ENCODE measurements at places on chromosomes 3 and 15.

- no peaks in the 10 kb centered on the region for H3K27me3 ChIP-seq
- no peak for DNase-seq
- H3K4me3 ChIP-seq: no peak overlapping the region
Observed at GRCh38 chr15:31298707-31299172, 27.9 kb upstream of the KLF13 start.

DNA sequence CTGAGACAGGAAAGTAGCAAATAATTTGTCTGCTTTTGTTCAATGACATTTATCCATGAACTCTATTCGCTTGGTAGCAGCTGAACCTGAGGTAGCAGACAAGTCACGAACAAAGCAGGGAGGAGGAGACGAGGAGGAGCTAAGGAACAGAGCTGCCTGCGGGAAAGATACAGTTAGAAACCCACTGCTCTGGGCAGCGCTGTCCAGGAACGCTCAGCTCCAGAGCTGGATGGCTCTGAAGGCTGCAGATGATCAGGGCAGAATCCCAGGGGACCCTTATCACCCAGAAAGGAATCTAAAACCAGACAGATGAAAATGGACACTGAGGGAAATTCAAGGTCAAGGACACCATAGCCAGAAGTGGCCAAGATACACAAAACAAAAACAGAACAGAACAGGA is 257.8 kb downstream of the CD47 start:
- no peak overlapping the region for H3K4me3 ChIP-seq
- H3K27ac ChIP-seq: no peak overlapping the region
- no peaks in the 10 kb centered on the region for H3K4me1 ChIP-seq

GRCh38 chr3:17201538-17201937 is 316.8 kb downstream of the PLCL2 start:
- peaks cover 4% of the 10 kb centered on the region for H3K4me1 ChIP-seq
- no peaks in the 10 kb centered on the region for H3K27me3 ChIP-seq
- no peak for DNase-seq
- H3K36me3 ChIP-seq: no peaks in the 10 kb centered on the region

DNA sequence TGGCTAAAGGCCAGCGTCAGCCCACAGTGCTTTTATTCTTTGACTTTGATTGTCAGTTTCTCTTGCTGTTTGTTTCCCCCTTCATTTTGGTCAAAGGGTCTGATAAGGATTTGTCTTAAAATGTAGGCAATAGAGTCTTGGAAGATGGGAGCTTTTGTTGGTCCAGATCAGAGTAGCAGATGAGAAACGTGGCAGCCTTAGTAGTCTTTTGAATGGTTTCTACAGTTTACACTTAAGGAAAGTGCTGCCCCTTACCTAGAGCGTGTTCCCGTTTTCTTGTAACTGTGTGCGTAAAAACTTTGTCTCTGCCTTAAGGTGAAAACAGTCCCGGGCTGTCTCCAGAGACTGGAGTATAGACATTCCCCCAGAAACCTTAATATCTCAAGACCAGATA is 630 bp downstream of the LXN start:
- H3K4me1 ChIP-seq: peaks cover 9% of the 10 kb centered on the region
- H3K36me3 ChIP-seq: peaks cover 1% of the 10 kb centered on the region
- H3K27me3 ChIP-seq: no peaks in the 10 kb centered on the region

DNA sequence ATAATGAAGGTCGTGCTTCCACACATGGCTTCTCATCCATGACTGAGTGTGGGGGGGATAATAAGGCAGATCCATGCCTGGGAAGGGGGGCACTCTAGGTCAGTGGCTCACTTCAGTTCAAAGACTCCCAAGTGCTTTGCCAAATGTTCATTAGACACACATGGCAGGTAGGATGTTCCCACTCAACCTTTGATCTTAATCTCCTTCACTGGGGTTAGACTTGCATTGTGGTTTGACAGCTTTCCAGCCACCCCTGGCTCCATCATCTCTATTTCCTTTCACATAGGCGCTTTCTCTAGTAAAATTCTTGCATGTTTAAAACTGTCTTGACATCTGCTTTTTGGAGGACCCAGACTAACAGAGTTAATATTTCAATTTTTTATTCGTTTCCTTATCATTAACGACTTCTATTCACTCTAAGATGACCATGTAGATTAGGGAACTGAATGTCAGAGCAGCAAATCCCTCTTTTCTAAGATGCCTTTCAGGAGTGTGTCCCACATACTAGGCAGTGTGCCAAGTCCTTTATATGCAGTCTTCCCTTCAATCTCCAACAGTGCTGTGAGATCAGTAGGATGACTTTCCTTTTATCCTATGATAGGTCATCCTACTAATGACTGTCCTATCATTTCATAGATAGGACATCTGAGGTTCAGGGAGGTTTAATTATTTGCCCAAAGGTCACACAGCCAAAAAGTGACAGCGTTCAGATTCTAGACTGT is 57.9 kb downstream of the BTD start:
- H3K4me1 ChIP-seq: no peaks in the 10 kb centered on the region
- no peaks in the 10 kb centered on the region for H3K27me3 ChIP-seq
- H3K4me3 ChIP-seq: no peak overlapping the region
- H3K36me3 ChIP-seq: no peaks in the 10 kb centered on the region
- H3K27ac ChIP-seq: no peak overlapping the region

DNA sequence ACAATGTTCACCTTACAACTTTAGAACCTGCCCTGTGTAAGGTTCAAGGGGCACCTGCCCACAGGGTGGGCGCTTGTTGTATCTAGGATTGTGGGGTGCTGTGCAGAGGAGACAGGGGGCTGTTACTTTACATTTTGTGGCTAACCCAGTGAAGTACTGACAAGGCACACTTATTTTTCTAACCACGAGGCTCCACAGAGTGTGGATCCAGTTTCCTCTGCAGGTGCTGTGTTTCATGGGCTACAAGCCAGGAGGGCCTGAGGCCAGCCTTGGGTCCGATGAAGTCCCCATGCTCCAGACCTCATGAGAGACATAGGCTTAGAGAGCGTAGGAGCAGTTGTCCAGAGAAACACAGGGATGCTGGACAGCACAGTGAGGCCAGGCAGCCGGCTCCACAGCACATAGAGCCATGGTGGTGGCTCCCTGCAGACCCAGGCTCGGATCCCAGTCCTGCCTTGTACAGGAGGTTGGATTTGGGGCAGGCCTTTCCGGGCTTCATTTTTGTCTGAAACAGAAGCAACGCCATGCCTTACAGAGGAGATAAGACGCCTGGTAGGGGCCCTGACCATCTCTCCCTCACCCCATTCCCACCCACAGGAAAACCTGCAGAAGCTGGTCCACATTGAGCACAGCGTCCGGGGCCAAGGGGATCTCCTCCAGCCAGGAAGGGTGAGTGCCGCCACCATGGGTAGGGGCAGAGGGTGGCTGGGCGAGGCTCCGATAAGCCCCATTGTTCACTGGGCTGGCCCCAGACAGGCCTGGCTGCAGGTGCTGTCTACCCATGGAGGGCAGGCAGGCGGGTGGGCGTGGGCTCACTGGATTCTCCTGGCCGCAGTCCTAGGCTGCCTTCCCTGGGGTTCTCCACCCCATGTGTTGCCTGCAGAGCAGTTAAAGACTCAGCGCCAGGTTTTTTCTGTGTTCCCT is 40.1 kb upstream of the NR2C2 start:
- no peak overlapping the region for H3K27ac ChIP-seq
- DNase-seq: no peak
- H3K36me3 ChIP-seq: no peaks in the 10 kb centered on the region
- H3K4me3 ChIP-seq: no peak overlapping the region
- peaks cover 31% of the 10 kb centered on the region for H3K27me3 ChIP-seq

DNA sequence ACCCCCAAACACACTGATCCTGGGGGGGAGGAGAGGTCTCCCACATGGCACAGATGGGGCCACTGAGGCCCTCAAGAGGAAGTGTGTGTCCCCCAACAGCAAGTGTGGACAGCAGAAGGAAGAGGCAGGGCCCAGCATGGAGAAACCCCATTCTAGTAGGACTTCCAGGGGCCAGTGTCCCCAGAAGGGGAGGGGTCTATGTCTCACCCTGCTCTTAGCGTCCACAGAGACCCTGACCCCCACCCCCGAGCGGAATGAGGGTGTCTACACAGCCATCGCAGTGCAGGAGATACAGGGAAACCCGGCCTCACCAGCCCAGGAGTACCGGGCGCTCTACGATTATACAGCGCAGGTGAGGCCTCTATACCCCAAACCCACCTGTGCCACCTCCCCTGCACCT is 35.3 kb downstream of the TSPAN3 start:
- no peaks in the 10 kb centered on the region for H3K27me3 ChIP-seq
- DNase-seq: no peak
- no peaks in the 10 kb centered on the region for H3K36me3 ChIP-seq

DNA sequence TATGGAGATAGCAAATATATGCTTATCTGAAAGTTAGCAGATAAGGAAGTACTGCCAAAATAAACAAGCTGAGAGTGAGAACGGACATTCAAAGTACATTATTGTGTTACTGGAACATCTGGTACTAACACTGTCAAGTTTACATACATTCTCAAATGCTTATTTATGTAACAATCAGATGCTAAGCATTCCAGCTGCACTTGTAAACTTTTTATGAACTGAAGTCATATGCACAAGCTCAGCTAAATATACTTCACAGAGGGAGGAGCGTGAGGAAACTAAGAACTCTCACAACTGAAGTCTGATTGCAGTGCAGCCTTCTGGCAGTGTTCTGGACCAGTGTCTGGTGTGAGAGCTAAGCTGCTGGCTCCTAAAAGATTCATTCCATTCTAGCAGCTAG is 223.7 kb upstream of the NANOGP8 start:
- DNase-seq: no peak
- H3K27ac ChIP-seq: no peak overlapping the region
- H3K27me3 ChIP-seq: no peaks in the 10 kb centered on the region
- no peaks in the 10 kb centered on the region for H3K4me1 ChIP-seq

DNA sequence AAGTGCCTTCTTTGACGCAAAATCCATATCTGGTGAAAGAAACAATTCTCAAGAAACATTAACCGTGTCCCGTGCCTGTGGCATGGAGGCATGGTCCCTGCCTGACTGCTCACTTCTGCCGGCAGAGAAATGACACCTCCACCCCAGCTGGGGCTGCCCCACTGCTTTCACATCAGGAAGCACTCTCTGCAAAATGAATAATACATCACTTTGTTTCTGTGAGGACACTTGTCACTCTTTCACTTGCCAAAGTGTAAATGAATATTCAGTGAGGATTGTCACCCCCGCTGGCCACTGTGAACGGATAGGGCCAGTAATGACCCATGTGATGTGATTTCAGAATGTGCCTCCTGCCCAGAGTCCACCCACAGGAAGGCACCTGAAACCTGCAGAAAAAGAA is 31.1 kb upstream of the SLC24A5 start:
- no peak overlapping the region for H3K27ac ChIP-seq
- no peaks in the 10 kb centered on the region for H3K27me3 ChIP-seq
- no peaks in the 10 kb centered on the region for H3K36me3 ChIP-seq
- no peaks in the 10 kb centered on the region for H3K4me1 ChIP-seq
- DNase-seq: no peak

- no peak for DNase-seq
- no peak overlapping the region for H3K4me3 ChIP-seq
- no peaks in the 10 kb centered on the region for H3K27me3 ChIP-seq
Observed at GRCh38 chr3:175511219-175511785, 652.2 kb downstream of the NAALADL2 start.

DNA sequence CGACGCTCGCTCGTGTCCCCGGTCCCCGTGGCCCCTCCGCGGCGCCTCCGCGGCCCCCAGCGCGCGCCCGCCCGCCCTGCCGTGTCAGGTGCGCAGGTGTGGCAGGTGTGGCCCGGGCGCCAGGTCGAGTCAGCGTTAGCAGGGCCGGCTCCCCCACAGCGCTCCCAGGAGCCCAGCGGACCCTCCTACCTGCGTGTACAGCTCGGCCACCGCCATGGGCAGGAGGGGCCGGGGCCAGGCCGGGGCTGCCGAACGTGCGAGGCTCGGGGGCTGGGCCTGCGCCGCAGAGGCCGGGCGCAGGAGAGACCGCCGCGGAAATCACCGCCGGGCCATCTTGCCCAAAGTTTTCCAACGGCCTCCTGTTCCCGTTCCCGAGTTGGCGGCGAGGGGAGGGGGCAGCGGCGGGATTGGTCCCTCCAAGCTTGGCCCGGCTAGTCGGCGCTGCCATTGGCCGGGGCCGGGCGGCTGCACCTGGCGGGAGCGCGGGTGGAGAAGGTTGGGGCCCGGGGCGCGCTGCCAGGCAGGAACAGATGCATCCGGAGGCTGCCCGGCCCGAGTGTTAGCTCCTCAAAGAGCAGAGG is at the start of gene MYO5C:
Gene MYO5C (minus strand): TSS at position 384 of the 581 bp plus-strand sequence. CDS start 168 bp downstream, at position 216.
- DNase-seq: peak; percentile 48
- H3K36me3 ChIP-seq: no peaks in the 10 kb centered on the region
- peaks cover 28% of the 10 kb centered on the region for H3K4me1 ChIP-seq
- peak within 1 kb of the TSS; percentile 96 for H3K27ac ChIP-seq
- H3K27me3 ChIP-seq: no peaks in the 10 kb centered on the region

- no peaks in the 10 kb centered on the region for H3K36me3 ChIP-seq
- no peak overlapping the region for H3K27ac ChIP-seq
- H3K4me1 ChIP-seq: no peaks in the 10 kb centered on the region
- DNase-seq: no peak
- H3K4me3 ChIP-seq: no peak overlapping the region
Observed at GRCh38 chr3:132083583-132084279, 48.9 kb upstream of the CPNE4 start.

- DNase-seq: peak; percentile 98
- H3K27ac ChIP-seq: peak within 1 kb of the TSS; percentile 97
- H3K27me3 ChIP-seq: no peaks in the 10 kb centered on the region
Observed at GRCh38 chr3:122415762-122416654, at the start of gene WDR5B. Gene WDR5B, minus strand, starts transcription at chr3:122416062. Its CDS starts 534 bp downstream, at chr3:122415528.

DNA sequence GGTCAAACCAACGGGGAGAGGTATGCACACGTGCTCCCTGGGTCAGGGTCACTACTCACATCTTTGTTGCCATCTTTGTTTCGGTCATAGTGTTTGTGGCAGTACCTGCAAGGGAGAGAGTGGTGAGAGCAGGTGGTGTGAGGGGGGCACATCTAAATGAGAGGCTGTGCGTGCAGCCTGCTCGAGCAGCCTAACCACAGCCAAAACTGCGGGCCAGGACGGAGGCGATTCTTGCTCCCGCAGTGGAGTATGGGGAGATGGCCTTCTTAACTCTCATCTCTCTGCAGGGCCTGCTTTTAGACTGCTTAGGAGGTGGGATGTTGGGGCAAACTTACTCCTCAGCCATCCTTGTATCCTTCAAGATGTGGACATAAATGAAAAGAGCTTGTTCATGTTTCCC is 6.9 kb upstream of the PLA2G4F start:
- H3K4me3 ChIP-seq: no peak overlapping the region
- H3K36me3 ChIP-seq: peaks cover 2% of the 10 kb centered on the region
- no peak for DNase-seq

GRCh38 chr15:34821831-34822230 is 26.5 kb upstream of the ACTC1 start:
- no peaks in the 10 kb centered on the region for H3K36me3 ChIP-seq
- no peaks in the 10 kb centered on the region for H3K27me3 ChIP-seq
- DNase-seq: no peak
- no peak overlapping the region for H3K4me3 ChIP-seq

All from MM.1S (cell line).